ENCODE measurements at places on chromosomes 1 and 21. TPM values are rescaled to one million over a fixed set of nuclear protein-coding genes. Genes with fewer than 3 reads are reported as not detected.

The DNAJC28 gene
- polyA plus RNA-seq: 2.9 TPM

- no peak overlapping the region for H3K4me3 ChIP-seq
- no peaks in the 10 kb centered on the region for H3K27me3 ChIP-seq
- H3K27ac ChIP-seq: no peak overlapping the region
- H3K36me3 ChIP-seq: no peaks in the 10 kb centered on the region
- no peak for DNase-seq
Measured at GRCh38 chr1:203792486-203792885, 2.9 kb upstream of the ZBED6 start.

DNA sequence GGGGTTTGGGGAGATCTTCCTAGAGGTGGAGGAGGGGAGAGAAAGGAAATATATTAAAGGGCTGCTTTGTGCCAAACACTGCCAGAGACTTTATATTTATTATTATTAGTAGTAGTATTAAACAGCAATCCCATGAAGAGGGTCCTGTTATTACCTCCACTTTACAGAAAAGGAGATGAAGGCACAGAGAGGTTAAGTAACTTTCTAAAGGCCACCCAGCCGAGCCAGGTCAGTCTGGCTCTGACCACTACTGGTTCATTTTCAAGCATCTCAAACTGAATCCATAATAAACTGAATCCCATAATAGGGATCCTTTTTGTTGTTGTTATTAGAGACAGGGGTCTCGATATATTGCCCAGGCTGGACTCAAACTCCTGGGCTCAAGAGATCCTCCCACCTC, 12.6 kb downstream of the NCMAP start:
- no peak overlapping the region for H3K4me3 ChIP-seq
- no peaks in the 10 kb centered on the region for H3K4me1 ChIP-seq
- DNase-seq: no peak
- H3K27ac ChIP-seq: no peak overlapping the region
- H3K27me3 ChIP-seq: no peaks in the 10 kb centered on the region
- H3K36me3 ChIP-seq: no peaks in the 10 kb centered on the region

GRCh38 chr1:220824031-220824989, 37.6 kb downstream of the MTARC1 start:
- DNase-seq: no peak
- no peak overlapping the region for H3K4me3 ChIP-seq
- H3K27me3 ChIP-seq: no peaks in the 10 kb centered on the region
- no peak overlapping the region for H3K27ac ChIP-seq

- no peak for DNase-seq
- no peak overlapping the region for H3K27ac ChIP-seq
- no peaks in the 10 kb centered on the region for H3K36me3 ChIP-seq
Measured at GRCh38 chr1:77545970-77546369, 136.5 kb downstream of the ZZZ3 start.

DNA sequence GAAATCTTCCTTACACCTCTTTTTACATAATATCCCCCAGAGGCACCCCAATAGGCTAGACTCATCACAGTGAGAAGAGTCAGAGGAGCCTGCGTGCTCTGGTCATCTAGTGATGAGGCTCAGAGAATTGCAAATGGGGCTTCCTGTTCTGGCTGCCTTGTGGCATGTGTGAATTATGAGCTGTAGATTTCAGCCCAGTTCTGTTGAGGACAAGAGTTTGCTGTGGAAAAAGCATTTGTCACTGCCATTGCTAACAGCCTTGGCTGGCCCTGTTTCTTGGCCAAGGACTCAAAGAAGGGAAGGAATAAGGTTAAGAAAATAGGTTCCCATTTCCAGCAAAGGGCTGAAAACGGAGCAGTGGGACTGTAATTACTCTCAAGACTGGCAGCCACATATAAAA, 30.7 kb downstream of the MRAP start:
- H3K36me3 ChIP-seq: no peaks in the 10 kb centered on the region
- no peak for DNase-seq
- peaks cover 7% of the 10 kb centered on the region for H3K4me1 ChIP-seq
- peak overlapping the region; percentile 54 for H3K27ac ChIP-seq

DNA sequence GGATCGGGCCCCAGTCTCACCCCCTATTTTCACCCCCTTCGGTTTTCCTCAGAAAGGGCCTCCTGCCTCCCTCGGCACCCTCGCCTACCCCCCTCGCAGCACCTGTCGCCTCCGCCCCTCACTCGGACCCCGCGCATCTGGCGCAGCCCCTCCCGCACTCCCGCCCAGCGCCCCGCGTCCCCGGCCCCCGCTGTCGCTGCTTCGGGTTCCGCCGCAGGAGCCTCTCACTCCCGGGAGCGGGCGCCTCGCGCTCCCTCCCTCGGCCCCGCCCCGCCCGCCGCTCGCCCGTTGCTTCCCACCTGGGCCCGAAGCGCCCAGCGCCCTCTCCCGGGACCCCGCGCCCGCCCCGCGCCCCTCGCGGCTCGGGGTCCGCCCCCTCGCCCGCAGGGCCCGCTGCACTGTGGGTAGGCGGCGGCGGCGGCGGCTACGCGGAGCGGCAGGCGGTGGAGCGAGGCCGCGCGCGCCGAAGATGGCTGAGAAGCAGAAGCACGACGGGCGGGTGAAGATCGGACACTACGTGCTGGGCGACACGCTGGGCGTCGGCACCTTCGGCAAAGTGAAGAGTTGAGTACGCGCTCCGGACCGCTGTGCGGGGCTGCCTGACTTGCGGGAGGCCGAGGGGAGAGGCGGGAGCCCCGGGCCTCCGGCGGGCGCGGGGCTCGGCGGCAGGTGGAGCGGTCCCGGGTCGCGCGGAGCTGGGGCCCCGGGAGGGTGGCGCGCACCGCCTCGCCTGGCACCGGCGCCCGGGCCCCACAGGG, at the start of gene PRKAA2:
Gene PRKAA2, plus strand, starts transcription at position 396 of the 758 bp plus-strand sequence. Its CDS starts 74 bp downstream, at position 470.
- peaks cover 18% of the 10 kb centered on the region for H3K4me1 ChIP-seq
- peak; percentile 81 for DNase-seq
- no peaks in the 10 kb centered on the region for H3K27me3 ChIP-seq
- H3K27ac ChIP-seq: peak within 1 kb of the TSS; percentile 94

- H3K4me1 ChIP-seq: no peaks in the 10 kb centered on the region
- no peaks in the 10 kb centered on the region for H3K36me3 ChIP-seq
- no peak for DNase-seq
Measured at GRCh38 chr21:18155508-18156193, 89.0 kb upstream of the CHODL start.

GRCh38 chr1:2563205-2563604, 7.0 kb downstream of the TNFRSF14 start:
- no peak for DNase-seq
- H3K4me3 ChIP-seq: no peak overlapping the region
- peaks cover 5% of the 10 kb centered on the region for H3K27me3 ChIP-seq
- H3K4me1 ChIP-seq: no peaks in the 10 kb centered on the region
- no peaks in the 10 kb centered on the region for H3K36me3 ChIP-seq

GRCh38 chr1:96538111-96538641, 183.4 kb upstream of the PTBP2 start:
- DNase-seq: no peak
- peaks cover 21% of the 10 kb centered on the region for H3K4me1 ChIP-seq
- H3K27ac ChIP-seq: peak overlapping the region; percentile 19
- no peaks in the 10 kb centered on the region for H3K27me3 ChIP-seq
- no peak overlapping the region for H3K4me3 ChIP-seq

GRCh38 chr1:43451157-43451591, 2.6 kb downstream of the HYI start:
- peak; percentile 44 for DNase-seq
- peaks cover 3% of the 10 kb centered on the region for H3K36me3 ChIP-seq
- H3K4me3 ChIP-seq: no peak overlapping the region
- H3K27me3 ChIP-seq: no peaks in the 10 kb centered on the region
